Cardiac muscle cell (in vitro differentiated cells and primary cell): ENCODE measurements at places on chromosomes 2 and 18.

DNA sequence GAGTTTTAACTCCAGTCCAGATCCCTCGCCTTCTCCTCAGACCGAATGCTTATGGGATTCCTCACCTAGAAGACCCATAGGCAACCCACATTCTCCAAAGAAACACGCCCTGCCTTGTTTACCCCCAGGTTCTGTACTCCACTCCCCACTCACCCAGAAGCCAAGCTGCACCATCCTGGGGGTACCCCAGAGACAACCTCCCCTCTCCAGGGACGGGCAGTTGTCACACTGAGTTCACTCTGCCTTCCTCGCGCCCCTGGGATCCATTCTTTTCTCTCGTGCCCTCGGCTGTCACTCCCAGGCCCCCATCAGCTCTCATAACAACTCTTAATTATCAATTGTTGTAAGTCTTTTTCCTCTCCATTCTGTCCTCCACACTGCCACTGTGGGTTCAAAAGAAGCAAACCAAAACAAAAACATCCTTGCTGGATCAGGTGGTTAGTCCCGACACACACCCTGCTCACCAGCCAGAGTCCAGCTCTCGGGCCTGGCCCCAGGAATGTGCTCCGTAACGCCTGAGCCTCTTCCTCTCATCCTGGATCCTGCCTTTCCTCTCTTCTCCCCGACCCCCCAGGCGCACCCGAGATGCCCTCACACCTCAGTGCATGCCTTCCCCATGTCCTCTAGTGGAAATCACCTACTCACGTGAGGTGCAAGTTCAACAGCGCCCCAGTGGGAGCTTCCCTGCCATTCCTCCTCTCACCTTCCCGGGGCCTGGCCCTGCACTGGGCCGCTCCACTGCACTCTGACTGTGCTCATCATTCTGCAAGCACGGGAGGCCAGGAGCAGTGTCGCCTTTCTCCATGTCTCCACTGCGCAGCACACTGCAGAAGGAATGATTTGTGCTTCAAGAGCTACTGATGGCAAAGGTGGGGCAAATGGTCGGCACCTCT is 20.7 kb downstream of the COX7A2L start:
- no peak for DNase-seq

DNA sequence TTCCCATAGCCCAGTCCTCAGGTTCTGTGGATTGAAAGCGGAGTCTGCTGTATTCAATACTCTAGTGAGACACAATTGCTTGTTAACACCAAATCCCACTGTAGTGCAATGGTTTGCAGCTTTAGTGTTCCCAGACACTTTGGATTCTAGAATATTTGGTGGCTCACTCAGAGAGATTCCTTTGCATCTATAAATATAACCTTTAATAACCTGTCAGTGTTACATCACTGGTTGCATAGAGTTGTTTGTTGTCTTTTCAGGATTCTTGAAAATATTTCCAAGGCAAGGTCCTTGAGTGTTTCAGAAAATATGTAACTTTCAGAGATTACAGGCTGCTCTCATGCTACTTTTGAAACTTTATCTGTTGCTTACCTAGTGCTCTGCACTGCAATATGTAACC is 157.5 kb downstream of the ZEB2 start:
- DNase-seq: no peak

DNA sequence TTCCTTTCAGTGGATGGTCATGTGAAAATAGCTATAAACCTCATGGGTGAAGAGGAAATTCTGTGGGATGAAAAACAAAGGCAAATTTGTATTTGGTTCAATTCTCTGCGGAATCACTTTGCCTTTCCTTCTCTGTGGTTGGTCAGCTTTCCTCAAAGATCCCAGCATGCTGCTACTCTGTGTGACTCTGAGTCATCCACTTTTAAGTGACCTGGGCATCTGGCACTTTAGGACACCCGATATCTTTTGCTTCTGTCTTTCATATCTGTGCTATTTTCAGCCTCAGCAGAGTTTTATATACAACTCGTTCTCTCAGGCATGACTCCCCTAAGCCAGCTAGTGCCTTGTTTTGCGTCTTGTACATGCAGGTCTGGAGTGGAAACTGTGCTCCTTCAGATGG is 217.0 kb upstream of the PIEZO2 start:
- peak; percentile 81 for DNase-seq

DNA sequence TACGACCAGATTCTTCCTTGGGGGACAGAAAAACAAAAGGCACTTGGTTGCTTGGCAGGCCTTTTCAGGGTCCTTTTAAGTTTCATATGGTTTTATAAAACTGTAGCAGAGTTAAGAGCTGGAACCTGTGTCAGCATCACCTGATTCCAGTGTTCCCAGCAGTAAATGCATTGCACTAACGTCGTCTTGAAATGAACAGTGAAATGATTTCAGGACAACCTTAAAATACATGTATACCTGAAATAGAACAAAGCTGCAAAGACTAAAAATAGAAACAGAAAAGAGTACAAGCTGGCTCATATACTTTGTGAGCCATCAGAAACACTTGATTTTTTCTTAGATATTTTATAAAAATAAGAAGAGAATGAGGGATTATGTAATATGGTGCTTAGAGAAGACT is 51.9 kb downstream of the ACSL3 start:
- DNase-seq: no peak

DNA sequence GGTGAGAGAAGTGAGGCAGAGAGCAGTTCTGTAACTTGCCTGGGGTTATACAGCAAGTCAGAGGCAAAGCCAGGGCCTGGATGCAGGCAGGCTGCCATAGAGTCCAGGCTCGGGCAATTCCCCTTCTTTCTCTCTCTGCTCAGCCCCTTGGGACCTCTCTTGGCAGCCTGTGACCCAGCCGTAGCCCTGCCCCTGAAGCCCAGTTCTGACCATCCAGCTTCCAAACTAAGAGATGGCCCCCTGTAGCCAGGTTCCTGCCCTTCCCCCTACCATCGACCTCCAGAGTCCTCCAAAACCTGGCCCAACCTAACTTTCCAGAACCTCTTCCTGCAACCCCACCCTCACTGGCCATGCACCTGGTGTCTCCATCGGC is 201.2 kb downstream of the CTIF start:
- DNase-seq: peak; percentile 8

DNA sequence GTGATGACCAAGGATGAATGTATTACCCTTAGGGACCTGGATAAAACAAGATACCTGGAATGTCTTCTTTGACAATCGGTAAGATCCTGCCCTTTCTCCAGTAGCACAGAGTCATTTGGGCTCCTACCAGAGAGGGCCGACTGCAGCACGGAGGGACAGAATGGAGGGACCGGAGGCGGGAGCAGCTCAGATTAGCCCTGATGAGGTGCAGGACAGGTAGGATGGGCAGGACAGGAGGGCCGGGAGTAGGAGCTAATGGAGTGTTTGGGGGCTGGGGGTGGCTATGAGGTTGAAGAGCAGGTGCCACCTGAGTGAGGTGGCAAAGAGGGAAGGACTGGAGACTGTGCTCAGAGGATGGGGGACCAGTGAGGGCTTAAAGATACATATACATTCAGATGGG is 9.9 kb upstream of the PRELID3A start:
- no peak for DNase-seq

GRCh38 chr2:178251151-178251955 is 57.0 kb downstream of the OSBPL6 start:
- no peak for DNase-seq

DNA sequence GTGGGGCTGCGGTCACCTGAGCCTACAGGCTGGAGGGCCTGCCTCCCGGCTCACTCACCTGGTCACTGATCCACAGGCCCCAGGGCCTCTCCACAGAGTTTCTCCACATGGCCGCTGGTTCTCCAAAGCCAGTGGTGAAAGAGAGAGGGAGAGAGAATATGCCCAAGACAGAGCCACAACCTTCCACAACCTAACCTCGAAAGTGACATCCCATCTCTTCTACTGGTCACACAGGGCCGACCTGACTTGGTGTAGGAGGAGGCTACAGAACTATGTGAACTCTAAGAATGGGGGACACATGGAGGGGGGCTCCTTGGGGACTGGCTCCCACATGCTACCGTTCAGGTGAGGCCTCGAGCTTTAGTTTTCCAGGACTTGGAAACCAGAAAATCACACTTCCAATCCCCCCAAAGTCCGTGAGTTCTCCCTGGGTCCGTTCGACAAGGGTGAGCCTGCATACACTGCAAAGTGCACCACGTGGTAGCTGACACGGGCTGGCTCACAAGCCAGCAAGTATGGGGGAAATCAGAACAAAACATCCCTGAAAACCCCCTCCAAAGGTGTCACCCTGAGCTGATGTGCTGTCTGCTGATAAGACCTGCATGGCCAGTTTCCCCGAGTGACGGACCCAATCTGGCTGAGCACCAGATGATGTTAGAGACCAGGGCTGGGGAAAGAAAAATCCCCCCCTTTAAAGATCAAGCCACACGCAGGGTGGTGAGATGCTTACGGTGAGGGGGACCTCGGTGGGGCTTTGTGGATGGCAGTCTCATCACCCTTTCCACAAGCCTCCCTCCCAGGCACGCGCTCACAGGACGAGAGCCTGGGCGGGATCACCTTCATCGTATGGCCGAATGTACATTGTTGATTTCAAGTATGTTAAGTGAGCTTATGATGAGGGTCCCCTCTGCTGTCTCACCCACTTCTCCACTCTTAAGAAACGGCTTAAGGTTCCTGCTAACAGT is 54.2 kb upstream of the SEMA4C start:
- DNase-seq: no peak

- no peak for DNase-seq
These were observed 156.9 kb upstream of the RPRM start for GRCh38 chr2:153635494-153635893.

- no peak for DNase-seq
These were observed 22.6 kb upstream of the GIGYF2 start for GRCh38 chr2:232674491-232674890.

DNA sequence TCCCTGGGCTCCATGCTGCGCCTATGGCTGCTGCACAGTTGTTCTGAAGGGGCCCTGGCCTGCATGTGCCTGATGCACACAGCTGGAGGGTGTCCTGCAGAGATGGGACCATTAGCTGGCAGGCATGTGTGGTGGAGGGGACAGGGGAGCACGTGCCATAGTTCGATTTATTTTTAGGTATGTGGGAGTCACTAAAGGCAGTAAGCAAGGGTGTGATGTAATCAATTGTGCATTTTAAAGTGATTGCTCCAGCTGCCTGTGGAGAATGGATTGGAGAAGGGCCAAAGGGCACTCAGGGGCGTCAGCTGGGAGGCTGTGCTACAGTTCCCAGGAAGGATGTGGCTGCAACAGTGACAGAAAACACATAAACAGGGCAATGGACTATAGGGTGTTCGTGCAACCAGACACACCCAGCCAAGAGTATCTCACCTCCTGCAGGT is 205.1 kb downstream of the ARL4C start:
- DNase-seq: no peak

- no peak for DNase-seq
These were observed 801.3 kb downstream of the ERBB4 start for GRCh38 chr2:211737282-211737681.

GRCh38 chr18:43714343-43715010 is 437.2 kb upstream of the SYT4 start:
- no peak for DNase-seq

GRCh38 chr2:175001566-175001965 is 3.6 kb downstream of the CHN1 start:
- no peak for DNase-seq

- no peak for DNase-seq
These were observed 3.3 kb upstream of the SRSF7 start for GRCh38 chr2:38754506-38754905.

DNA sequence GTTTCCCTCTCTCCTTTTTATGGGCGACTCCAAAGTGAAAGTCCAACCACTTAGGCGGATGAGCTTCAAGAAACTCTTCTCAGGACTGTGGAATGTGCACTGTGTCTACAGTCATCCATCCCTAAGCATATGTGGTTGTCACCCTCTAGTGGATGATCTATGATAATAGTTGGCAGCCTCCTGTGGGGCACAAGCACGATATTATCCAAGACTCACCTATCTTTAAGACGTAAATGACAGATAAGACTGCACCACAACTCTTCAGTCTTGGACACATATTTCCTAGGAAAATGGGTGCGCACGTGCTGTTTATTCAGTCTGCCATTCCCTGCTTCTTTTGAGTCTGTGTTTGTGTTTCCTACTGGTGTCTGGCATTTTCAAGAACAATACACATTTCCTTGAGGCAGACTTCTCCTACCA is 145.5 kb upstream of the CTAGE1 start:
- peak; percentile 79 for DNase-seq

- peak; percentile 76 for DNase-seq
These were observed 6.2 kb downstream of the PRKD3 start for GRCh38 chr2:37318401-37318800.

GRCh38 chr2:230411570-230412370 is 4.2 kb upstream of the SP100 start:
- peak; percentile 72 for DNase-seq

GRCh38 chr2:215363461-215364156 is 51.8 kb downstream of the ATIC start:
- peak; percentile 44 for DNase-seq

DNA sequence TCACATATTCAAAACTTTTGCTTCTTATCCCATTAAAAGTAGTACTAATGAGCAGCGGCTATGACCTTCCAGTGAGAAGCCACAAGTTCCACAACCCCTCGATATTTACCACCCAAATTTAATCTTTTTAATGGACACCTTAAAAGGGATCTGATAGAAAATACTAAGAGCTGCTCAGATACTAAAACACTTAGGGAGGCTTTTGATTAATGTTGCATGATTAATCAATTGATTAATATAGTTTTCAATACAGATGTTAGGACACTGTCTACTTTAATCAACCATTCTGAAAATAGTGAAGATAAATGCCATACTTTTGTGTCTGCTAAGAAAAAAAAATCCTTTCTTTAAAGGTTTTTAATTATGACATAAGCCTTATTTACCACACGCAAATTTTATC is 1312.8 kb upstream of the ACVR2A start:
- DNase-seq: no peak

- DNase-seq: no peak
These were observed 398.8 kb downstream of the GALR1 start for GRCh38 chr18:77648411-77648810.

GRCh38 chr2:228654707-228655106 is 473.2 kb upstream of the SPHKAP start:
- DNase-seq: no peak

DNA sequence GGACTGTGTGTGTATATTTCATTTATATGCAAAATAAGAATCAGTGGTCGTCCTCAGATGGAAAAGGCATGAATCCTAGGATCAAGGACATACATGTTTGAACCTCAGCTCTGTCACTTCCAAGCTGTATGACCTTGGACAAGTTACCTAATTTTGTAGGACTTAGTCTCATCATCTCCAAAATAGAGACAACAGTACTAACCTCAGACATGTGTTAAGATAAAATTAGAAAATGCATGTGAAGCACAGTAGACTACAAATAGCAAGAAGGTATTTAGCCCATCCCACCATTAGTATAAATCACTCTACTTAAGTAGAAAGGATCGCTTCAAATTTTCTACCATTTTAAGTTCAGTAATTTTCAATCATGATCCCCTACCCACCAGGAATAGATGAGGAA is 309.8 kb downstream of the ZEB2 start:
- no peak for DNase-seq

DNA sequence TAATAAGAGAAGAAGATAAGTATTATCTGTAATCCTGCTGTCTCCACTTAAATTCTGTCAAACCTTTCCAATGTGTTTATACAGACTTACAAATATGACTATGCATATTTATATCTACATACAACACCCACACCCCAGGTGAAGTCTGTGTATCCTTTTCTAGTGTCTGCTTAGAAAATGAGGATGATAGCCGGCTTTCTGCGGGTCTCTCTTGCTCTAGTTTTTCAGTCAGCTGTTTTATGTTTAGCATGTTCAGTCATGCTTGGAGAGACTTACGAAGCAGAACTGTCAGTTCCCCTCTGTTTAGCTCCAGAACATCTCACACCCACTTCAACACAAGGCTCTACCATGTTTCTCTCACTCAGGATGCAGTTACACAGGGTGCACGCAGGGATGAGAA is 137.3 kb upstream of the NFATC1 start:
- DNase-seq: no peak

GRCh38 chr2:39942950-39943349 is 163.9 kb upstream of the THUMPD2 start:
- DNase-seq: peak; percentile 2
